ENCODE measurements at places on chromosomes 6 and 20. TPM values are rescaled to one million over a fixed set of nuclear protein-coding genes. Genes with fewer than 3 reads are reported as not detected.

GRCh38 chr6:42406306-42407280, 45.1 kb downstream of the TRERF1 start:
- H3K4me3 ChIP-seq, result no peak overlapping the region
- H3K27me3 ChIP-seq, result no peaks in the 10 kb centered on the region
- peaks cover 18% of the 10 kb centered on the region for H3K4me1 ChIP-seq
- H3K36me3 ChIP-seq, result no peaks in the 10 kb centered on the region
- DNase-seq, result no peak
- H3K27ac ChIP-seq, result peak overlapping the region; percentile 47

The PRDM13 gene
- not detected for polyA plus RNA-seq

DNA sequence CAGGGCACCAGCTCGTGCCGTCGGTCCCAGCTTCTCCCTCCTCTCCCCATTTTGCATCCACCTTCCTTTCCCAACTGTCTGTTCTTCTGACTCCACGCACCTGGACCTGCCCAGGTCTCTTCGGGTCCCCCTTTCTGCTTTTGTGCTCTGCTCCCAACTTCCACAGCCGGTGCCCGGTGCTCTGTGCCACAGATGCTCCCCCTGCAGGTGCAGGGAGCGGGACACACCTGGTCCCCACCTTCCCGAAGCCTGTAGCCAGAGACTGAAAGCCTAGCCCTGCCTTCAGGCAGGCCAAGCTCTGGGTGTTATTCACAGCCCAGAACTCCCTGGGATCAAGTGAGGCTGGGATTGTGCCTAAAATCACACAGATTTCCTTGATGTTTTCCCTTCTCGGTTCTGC, 24.6 kb upstream of the BMP7 start:
- no peak for DNase-seq
- H3K36me3 ChIP-seq, result no peaks in the 10 kb centered on the region
- H3K4me1 ChIP-seq, result no peaks in the 10 kb centered on the region
- H3K4me3 ChIP-seq, result no peak overlapping the region
- no peak overlapping the region for H3K27ac ChIP-seq

DNA sequence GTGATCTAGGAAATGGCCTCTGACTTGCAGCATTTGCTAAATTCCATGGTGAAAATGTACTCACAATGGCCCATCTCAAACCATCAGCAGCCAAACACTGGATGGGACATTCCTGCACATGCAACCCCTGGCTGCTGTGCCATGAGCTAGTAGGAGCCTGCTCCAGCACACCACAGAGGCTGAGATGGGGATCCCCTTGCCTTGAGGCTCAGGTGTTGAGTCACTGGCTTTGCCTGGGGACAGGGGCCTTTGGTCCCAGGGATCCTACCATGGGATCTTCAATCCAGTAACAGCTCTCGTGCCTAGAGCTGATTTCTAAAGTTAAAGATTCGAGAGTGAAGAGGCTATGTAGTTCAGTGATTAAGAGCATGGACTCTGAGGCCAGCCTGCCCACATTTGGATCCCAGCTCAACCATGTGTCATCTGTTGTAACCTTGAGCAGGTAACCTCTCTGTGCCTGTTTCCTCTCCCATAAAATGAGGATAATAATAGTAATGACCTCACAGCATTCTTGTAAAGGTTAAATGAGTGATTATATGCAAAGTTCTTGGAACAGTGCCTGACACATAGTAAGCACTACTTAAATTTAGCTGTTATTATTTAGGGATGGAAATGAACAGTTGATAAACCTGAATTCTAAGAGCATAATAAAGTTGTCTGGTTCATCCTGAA, 16.4 kb downstream of the FOXQ1 start:
- no peaks in the 10 kb centered on the region for H3K36me3 ChIP-seq
- H3K27me3 ChIP-seq, result no peaks in the 10 kb centered on the region
- no peak overlapping the region for H3K4me3 ChIP-seq
- H3K27ac ChIP-seq, result no peak overlapping the region

The CRISP2 gene
- polyA plus RNA-seq, result 0.30 TPM

DNA sequence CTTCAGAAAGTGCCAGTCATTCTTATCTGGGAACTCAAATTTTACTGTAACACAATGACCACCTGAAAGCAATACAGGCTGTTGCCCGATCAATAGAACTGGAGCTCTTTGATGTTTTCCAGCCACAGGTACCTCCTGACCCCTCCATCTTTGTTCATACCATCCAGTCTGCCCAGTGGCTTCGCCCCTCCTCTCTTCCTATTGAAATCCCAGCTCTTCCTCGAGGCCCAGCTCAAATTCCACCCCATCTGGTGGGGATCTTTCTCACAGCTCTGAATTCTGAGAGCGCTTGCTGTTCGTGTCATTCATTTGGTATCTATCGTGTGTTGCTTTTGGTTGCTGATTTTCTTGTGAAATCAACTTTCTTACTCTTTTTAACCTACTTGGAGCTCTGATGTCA, 87.9 kb upstream of the CNKSR3 start:
- H3K27ac ChIP-seq, result no peak overlapping the region
- H3K27me3 ChIP-seq, result no peaks in the 10 kb centered on the region
- H3K4me1 ChIP-seq, result no peaks in the 10 kb centered on the region
- no peak for DNase-seq

DNA sequence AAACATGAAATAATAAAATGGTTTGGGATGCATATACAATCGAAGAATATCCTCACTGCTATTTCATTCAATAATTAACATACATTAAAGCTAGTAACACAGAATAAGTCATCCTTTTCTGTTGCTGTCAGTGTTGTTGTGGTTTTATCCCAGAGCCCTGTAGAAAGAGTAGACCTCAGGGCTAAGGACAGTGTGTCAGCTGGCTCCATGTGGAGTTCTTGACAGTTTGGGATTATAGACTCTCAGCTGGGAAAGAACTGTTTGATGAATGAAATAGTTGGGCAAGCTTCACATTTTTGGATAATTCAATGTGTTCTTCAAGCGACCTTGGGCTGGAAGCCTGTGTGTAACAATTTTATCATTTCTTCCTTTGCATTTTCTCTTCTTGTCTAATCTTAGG, 10.1 kb downstream of the UTRN start:
- H3K4me1 ChIP-seq, result peaks cover 3% of the 10 kb centered on the region
- no peaks in the 10 kb centered on the region for H3K27me3 ChIP-seq
- no peak for DNase-seq

DNA sequence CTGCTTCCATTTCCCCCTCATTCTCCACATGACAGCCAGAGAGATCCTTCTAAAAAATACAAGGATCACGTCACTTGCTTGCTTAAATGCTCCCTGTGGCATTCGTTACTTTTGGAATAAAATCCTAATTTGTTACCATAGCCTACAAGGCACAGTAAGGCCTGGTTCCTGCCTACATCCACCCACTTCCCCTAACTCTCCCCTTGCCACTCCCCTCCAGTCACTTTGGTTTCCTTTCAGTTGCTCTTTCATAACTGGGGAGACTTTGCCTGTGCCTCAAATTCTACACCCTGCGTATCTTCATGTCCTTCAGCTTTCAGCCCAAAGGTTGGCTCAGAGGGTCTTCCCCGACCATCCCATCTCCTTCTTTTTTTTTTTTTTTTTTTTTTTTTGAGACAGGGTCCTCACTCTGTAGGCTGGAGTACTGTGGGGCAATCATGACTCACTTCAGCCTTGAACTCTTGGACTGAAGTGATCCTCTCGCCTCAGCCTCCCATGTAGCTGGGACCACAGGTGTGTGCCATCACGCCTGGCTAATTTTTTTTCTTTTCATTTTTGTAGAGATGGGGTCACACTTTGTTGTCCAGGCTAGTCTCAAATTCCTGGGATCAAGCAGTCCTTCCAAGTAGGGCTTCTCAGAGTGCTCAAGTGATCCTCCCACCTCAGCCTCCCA, 12.5 kb downstream of the ID1 start:
- no peak for DNase-seq
- no peak overlapping the region for H3K4me3 ChIP-seq
- H3K4me1 ChIP-seq, result no peaks in the 10 kb centered on the region
- no peaks in the 10 kb centered on the region for H3K27me3 ChIP-seq

DNA sequence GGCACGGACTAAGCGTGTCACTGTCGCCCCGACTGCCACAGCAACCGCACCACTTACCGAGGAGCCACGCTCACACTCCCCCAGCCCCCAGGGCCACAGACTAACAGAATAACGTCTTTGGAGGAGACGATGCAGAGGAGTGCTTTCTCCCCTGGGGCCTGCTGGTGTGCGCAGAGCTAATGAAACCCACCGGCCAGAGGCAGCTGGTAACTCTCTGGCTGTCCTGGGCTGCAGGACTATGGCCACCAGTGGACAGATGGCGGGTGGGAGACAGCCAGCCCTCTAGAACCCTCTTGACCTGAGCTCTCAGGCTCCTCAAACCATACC, 228.0 kb downstream of the DLL1 start:
- H3K27ac ChIP-seq, result no peak overlapping the region
- DNase-seq, result no peak
- H3K27me3 ChIP-seq, result no peaks in the 10 kb centered on the region
- H3K4me3 ChIP-seq, result no peak overlapping the region
- H3K36me3 ChIP-seq, result no peaks in the 10 kb centered on the region

GRCh38 chr6:137951064-137951597, 84.1 kb downstream of the TNFAIP3 start:
- H3K4me3 ChIP-seq, result no peak overlapping the region
- H3K4me1 ChIP-seq, result no peaks in the 10 kb centered on the region
- H3K27me3 ChIP-seq, result no peaks in the 10 kb centered on the region
- no peak for DNase-seq
- H3K27ac ChIP-seq, result peak overlapping the region; percentile 47
- H3K36me3 ChIP-seq, result no peaks in the 10 kb centered on the region

DNA sequence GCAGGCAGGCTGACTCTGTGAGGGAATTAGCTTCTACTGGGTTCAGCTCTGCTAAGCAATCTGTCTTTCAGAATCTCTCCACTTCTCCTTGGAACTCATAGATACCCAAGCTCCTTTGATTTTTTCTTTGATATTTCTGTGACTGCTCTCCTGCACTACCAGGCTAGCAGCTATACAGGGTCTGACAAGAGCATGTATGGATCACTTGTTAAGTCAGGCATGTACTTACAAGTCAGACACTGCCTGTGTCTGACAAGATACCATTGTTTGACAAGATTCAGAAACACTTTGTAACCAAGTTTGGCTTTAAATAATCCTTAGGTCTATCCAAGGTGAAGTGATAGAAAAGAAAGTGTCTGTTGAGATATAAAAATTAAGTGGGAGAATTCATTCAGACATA, 79.5 kb downstream of the SESN1 start:
- H3K4me1 ChIP-seq, result no peaks in the 10 kb centered on the region
- H3K4me3 ChIP-seq, result no peak overlapping the region
- no peak overlapping the region for H3K27ac ChIP-seq
- H3K27me3 ChIP-seq, result no peaks in the 10 kb centered on the region

The TCP1 gene
- polyA plus RNA-seq, result 70.2 TPM

DNA sequence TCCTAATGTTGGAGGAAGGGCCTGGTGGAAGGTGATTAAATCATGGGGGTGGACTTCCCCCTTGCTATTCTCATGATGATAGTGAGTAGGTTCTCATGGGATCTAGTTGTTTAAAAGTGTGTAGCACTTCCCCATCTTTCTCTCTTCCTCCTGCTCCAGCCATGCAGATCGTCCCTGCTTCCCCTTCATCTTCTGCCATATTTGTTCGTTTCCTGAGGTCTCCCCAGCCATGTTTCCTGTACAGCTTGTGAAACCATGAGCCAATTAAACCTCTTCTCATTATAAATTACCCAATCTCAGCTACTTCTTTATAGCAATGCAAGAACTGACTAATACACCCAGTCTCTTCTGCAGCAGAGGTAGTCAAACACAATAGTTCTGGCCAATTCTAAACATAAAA, 5.4 kb downstream of the EPM2A start:
- no peak overlapping the region for H3K4me3 ChIP-seq
- no peak overlapping the region for H3K27ac ChIP-seq
- DNase-seq, result no peak
- H3K27me3 ChIP-seq, result no peaks in the 10 kb centered on the region
- no peaks in the 10 kb centered on the region for H3K36me3 ChIP-seq

GRCh38 chr6:169993861-169994481, 242.5 kb downstream of the ERMARD start:
- no peak for DNase-seq
- H3K4me3 ChIP-seq, result no peak overlapping the region
- H3K27me3 ChIP-seq, result no peaks in the 10 kb centered on the region
- no peaks in the 10 kb centered on the region for H3K4me1 ChIP-seq
- H3K36me3 ChIP-seq, result no peaks in the 10 kb centered on the region
- H3K27ac ChIP-seq, result no peak overlapping the region

DNA sequence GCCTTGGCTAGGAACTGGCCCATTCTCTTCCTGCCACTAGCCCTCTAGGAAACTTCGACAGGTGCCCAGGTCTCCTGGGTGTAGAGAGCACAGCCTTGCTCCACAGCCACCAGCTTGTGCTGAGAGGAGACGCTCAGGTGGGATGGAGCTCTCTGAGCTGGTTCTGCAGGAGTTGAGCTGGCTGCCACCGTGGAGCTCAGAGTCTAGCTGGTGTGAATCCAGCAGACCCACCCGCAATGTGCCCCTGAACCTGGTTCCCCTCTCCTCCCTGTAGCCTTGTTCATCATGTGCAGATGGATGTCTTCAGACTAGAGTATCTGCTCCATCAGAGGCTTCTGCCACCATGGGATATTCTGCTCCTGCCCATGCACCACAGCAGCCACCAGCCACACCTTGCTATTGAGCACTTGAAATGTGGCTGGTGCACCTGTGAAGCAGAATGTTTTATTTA, 222.5 kb downstream of the SYNDIG1 start:
- no peak for DNase-seq
- H3K4me1 ChIP-seq, result no peaks in the 10 kb centered on the region

- no peaks in the 10 kb centered on the region for H3K36me3 ChIP-seq
- no peak overlapping the region for H3K4me3 ChIP-seq
- H3K27ac ChIP-seq, result no peak overlapping the region
- no peak for DNase-seq
- H3K4me1 ChIP-seq, result peaks cover 43% of the 10 kb centered on the region
Measured at GRCh38 chr6:43921039-43921438, 151.0 kb downstream of the VEGFA start.

- no peaks in the 10 kb centered on the region for H3K27me3 ChIP-seq
- no peaks in the 10 kb centered on the region for H3K4me1 ChIP-seq
- no peaks in the 10 kb centered on the region for H3K36me3 ChIP-seq
Measured at GRCh38 chr20:24950836-24951525, 1.9 kb downstream of the CST7 start.

The SLA2 gene
- 0.49 TPM for polyA plus RNA-seq

The TINAG gene
- 13.4 TPM for polyA plus RNA-seq

- H3K4me3 ChIP-seq, result no peak overlapping the region
- H3K27ac ChIP-seq, result no peak overlapping the region
Measured at GRCh38 chr6:83514866-83515466, 2.6 kb downstream of the PRSS35 start.

The UCKL1 gene
- 48.8 TPM for polyA plus RNA-seq

DNA sequence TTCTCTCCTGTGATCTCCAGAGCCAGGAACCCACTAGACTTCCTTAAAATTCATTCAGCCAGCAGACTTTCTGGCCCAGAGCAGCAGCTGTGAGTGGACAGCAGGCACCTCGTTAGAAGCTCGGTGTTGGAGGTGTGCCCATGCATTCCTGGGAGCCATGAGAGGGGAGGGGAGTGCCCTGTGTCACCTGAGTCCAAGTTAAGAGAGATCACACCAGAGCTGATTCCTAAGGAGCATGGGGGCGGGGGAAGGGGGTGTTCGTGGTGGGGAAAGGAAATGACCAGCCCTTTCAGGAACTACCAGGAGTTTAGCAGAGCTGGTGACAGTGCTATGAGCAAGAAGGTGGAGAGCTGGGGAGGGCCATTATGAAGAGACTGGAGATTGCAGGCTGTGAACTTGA, 46.9 kb downstream of the GFRA4 start:
- H3K27me3 ChIP-seq, result no peaks in the 10 kb centered on the region
- no peak overlapping the region for H3K4me3 ChIP-seq
- no peak overlapping the region for H3K27ac ChIP-seq

- no peaks in the 10 kb centered on the region for H3K36me3 ChIP-seq
- peaks cover 3% of the 10 kb centered on the region for H3K27me3 ChIP-seq
- no peaks in the 10 kb centered on the region for H3K4me1 ChIP-seq
- H3K27ac ChIP-seq, result no peak overlapping the region
Measured at GRCh38 chr6:170080828-170081371, 210.0 kb downstream of the DLL1 start.

All from small intestine (tissue), 16 donors.